ENCODE measurements at places on chromosomes 5 and 9.
A peak's percentile ranks its signal among the peaks of the same experiment; 100 is the strongest.

GRCh38 chr9:88197781-88198340 lies 59.6 kb upstream of the SPATA31C2 start:
- DNase-seq: peak; percentile 20

GRCh38 chr9:113364951-113365350 lies 11.8 kb downstream of the HDHD3 start:
- no peak for DNase-seq

GRCh38 chr9:16029046-16029615 lies 476.3 kb downstream of the CCDC171 start:
- no peak for DNase-seq

- DNase-seq: no peak
Measured at GRCh38 chr9:109787735-109788134, 7.7 kb downstream of the PALM2AKAP2 start.

DNA sequence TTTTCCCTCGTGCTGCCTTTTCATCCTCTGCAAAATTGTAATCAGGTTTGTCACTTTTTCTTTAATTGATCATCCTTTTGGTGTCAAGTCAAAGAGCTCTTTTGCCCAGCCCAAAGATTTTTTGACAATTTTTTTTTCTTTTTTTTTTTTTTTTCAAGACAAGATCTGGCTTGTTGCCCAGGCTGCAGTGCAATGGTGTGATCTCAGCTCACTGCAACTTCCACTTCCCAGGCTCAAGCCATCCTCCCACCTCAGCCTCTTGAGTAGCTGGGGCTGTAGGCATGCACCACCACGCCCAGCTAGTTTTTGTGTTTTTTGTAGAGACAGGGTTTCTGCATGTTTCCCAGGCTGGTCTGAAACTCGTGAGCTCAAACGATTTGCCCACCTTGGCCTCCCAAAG lies 36.7 kb downstream of the CDK7 start:
- peak; percentile 21 for DNase-seq

- no peak for DNase-seq
Measured at GRCh38 chr5:145980718-145981117, 44.3 kb downstream of the SH3RF2 start.
